ENCODE measurements at places on chromosomes 4 and X.

- DNase-seq, result no peak
These were observed 278.6 kb downstream of the ADGRA3 start for GRCh38 chr4:22237155-22237751.

DNA sequence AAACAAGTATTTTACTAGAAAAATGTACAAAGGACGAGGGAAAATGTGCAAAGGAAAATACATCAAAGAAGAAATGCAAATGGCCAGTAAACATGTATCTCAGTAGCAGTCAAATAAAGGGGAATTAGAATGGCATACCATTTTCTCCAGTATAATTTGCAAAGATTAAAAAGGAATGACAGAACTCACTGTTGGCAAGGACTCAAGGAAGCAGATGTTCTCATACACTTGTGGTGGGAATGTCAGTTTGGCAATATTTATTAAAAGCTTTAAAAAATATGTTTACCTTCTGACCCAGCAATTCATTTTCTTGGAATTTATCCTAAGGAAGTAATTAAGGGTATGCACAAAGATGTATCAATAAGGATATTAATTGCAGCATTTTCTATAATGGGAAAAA, 7.6 kb downstream of the CLCN5 start:
- DNase-seq, result no peak

- no peak for DNase-seq
These were observed 161.4 kb downstream of the VSIG4 start for GRCh38 chrX:65878456-65878855.

- no peak for DNase-seq
These were observed 315.4 kb downstream of the PPP3CA start for GRCh38 chr4:101031971-101032370.

DNA sequence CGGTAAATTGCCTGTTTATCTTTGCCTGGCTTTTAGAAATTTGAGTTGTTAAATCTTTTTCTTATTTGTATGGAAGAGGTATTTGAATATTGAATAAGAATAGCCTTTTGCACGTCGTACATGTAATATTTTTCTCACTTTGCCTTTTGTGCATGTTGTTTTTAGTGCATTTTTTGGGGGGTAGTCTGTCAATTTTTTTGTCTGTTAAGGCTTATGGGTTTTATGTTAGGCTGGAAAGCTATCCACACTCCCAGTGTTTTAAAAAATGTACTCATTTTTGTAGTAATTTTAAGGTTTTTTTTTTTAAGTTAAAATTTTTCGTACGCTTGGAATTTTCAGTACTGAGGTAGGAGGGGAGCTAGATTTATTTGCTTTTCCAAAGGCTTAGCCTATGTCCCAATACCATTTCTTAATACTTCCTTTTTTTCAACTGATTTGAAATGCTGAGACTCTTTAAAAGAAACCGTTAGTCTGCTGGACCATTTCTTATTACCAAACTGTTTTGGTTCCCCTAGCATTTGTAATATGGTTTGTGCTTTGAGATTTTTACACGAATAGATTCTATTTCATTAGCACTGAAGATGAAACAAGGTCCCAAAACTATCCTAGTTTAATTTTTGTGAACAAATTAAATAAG, 1.3 kb downstream of the HERC5 start:
- no peak for DNase-seq

GRCh38 chrX:1597345-1598020, 6.1 kb downstream of the AKAP17A start:
- DNase-seq, result no peak

GRCh38 chrX:19560611-19561010, 45.3 kb upstream of the MAP3K15 start:
- no peak for DNase-seq

GRCh38 chr4:183013730-183014002, 85.4 kb upstream of the WWC2 start:
- no peak for DNase-seq

DNA sequence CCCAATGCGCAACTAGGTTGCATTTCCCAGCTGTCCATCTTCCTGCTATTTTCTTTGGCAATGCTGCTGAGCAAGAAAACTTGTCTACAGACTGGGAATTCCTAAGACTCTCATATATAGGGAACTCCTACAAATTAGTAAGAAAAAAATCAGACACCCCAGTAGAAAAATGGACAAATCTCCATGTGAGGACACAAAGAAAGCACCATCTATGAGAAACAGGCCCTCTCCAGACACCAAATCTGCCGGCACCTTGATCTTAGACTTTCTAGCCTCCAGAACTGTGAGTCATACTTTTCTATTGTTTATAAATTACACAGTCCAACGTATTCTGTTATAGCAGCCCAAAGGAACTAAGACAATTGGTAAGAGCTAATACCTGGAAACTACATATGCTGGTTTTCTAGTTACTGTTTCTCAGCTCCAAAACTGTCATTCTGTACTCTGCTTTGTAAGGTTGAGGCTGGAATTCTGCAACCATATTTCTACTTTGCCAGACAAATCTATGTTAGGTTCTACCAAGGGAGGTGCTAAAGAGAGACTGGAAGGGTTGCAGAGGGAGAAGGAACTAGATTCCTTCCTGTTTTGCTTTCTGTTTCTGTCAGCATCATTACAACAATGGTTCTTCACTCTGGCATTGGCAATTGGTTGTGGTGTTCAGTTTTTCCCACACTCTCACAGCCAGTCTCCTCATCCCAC, 35.7 kb upstream of the FAM241A start:
- DNase-seq, result no peak

DNA sequence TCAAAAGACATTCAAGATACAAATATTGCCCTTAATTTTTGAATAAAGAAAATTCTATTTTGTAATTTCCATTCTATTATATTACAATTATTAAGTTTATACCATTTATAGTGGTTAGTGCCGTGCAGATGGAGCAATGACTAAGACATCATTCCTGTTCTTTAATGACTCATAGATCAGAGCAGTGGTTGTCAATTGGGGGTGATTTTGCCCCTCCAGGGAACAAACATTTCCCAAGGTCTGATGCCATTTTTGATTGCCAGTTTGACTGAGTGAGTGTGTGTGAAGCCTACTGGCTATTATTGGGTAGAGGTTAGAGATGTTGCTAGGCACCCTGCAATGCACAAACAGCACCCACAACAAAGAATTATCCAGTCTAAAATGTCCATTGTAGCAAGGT, 97.9 kb upstream of the DDIT4L start:
- DNase-seq, result no peak

DNA sequence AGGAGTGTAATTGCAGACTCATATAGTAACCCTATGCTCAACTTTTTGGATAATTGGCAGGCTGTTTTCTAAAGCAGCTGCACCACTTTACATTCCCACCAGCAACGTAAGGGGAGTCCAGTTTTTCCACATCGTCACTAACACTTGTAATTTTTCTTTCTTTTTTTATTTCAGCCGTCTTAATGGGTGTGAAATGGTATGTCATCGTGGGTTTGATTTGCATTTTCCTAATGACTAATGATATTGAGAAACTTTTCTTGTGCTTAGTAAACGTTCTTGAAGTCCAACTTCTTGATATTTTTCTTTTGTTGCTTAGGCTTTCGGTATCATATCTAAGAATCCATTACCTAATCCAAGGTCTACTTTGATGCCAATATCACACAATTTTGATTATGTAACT, 95.3 kb upstream of the IL1RAPL1 start:
- DNase-seq, result no peak

- DNase-seq, result no peak
These were observed 192.7 kb downstream of the RBMX2 start for GRCh38 chrX:130594453-130594916.

DNA sequence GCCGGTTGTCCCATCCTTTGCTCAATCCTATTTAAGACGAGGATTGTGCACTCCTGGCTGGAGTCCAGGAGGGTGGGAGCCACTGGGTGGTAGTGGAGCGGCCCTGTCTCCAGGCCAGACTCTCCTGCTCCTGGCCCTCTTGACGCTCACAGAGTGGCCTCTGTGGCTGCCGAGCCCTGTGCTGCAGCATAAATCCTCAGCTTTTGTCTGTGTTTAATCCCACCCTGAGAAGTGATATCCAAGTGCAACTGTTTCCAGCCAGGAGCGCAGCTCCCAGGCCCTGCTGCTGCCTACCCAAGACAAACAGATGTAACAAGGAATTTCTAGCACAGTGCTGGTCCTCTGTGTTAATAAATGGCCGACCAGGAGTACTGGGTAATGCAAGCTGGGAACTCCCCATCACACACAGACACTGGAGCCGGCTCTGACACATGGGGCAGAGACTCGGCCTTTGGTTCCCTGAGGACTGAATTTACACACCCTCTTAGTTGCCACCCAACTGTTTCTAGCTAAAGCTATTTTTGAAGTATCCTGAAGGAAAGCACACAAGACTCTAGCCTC, 85.3 kb downstream of the GATB start:
- DNase-seq, result no peak

GRCh38 chr4:184295206-184295605, 77.5 kb upstream of the ENPP6 start:
- DNase-seq, result no peak

- DNase-seq, result no peak
These were observed 7.8 kb downstream of the LARP1B start for GRCh38 chr4:128068918-128069317.

DNA sequence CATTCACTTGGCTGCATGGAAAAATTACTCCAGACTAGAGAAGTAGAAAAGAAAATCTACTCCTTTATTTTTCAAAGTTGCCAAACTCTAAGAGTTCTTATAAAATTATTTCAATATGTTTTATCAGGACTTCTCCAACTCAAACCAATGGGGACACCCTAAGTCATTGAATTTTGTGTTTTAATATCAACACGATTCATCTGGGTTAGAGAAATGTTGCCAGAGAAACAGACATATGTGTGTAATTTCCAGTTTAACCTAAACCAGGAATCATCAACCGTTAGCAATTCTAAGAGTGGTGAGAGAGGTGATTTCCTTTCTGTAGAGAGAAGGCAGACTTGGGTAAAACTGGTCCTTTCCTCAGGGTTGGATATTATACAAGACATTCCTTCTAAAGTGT, 291.8 kb downstream of the LDB2 start:
- DNase-seq, result no peak

DNA sequence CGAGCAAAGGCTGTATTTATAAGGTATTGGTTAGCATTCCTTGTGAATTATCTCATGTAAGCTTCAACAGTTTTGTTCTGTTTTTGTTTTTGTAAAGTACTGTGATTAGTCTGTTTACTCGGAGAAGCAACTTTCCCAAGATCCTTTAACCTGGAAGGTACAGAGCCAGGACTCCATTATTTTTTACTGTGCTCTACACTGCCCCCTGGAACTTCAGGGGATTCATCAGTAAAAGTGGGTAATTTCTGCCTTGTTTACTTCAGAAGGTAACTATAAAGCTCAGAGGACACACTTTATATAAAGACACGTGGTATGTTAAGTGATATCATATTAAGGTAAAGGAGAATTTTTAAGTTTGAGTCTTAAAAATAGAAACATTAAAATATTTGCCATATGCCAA, 124.9 kb downstream of the IQCM start:
- DNase-seq, result no peak

DNA sequence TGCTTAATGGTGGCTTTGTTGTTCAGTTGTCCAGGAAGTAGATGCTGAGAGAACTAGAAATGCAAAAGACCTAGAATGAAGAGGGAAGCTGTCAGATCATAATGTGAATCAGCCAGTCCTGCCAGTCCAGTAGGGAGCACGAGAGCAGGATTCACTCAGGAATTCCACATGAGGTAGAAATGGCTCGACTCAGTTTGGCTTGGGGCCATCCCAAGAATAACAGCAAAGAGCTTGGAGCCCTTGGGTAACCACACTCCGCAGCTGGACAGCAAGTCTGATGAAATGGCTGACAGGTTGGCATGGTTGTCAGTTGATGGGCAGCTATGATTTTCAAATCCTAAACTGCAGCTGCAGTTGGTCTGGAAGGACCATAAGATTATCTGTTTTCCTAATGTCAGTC, 44.5 kb upstream of the WDR1 start:
- DNase-seq, result no peak

DNA sequence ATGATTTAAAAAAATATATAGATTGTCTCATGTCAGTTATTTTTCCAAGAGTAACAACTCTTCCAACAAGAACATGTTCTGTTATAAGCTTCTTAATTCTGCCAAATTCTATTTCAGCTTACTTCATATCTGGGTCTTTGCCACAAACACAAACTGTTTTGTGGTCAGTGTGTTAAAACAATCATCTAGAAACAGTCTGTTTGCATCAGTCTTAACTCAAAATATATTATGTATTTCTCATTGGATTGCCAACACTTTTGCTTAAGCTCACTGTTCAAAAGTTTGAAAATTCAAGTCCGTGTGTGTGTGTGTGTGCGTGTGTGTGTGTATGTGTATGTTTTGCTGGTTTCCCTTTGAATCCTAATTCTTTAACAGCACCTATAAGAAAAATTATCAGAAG, 752.3 kb upstream of the NDST4 start:
- DNase-seq, result no peak

DNA sequence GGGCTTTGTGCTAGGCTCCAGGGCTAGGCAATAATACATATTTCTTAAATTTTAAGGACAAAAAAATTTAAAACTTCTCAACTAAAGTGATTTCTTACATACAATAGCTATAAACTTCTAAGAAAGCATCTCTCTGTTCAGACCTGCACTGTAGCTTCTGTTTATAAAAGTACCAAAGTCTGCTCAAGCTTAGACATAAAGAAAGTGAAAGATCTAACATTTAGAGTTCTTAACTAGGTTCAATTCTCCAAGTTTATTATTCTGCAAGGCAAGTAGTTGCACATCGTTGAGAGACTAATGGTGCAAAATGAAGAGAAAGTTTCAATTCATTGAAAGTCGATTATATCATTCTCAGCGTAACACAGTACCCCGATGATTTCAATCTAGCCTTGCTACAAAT, 857.4 kb upstream of the HTR2C start:
- DNase-seq, result no peak

GRCh38 chrX:56429581-56429980, 133.8 kb upstream of the UBQLN2 start:
- no peak for DNase-seq

GRCh38 chr4:152232271-152232670, 303.6 kb downstream of the FBXW7 start:
- no peak for DNase-seq

- no peak for DNase-seq
These were observed 69.1 kb upstream of the PUDP start for GRCh38 chrX:7216981-7217587.

- DNase-seq, result no peak
These were observed 1793.7 kb upstream of the TENM3 start for GRCh38 chr4:180449395-180449956.

DNA sequence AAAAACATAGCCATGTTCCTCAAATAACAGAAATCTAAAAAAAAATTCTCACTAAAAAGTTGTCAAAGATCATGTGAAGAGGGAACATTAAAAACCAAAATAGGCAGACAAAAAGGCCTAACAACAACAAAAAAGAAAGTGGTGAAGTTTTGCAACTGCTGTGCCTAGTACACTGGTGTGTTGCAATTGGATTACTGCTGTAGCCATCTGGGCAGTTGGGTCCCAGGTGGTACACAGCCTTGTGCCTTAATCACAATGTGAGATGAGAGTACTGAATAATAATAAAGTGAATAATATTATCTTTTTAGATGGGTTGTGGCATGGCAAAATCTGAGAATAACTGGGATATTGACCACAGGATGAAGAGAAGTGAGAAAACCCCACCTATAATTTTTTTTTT, 12.0 kb downstream of the C4orf54 start:
- no peak for DNase-seq

- no peak for DNase-seq
These were observed 137.9 kb upstream of the NALF2 start for GRCh38 chrX:69366183-69366582.
